ENCODE measurements at places on chromosomes 6 and 20.

DNA sequence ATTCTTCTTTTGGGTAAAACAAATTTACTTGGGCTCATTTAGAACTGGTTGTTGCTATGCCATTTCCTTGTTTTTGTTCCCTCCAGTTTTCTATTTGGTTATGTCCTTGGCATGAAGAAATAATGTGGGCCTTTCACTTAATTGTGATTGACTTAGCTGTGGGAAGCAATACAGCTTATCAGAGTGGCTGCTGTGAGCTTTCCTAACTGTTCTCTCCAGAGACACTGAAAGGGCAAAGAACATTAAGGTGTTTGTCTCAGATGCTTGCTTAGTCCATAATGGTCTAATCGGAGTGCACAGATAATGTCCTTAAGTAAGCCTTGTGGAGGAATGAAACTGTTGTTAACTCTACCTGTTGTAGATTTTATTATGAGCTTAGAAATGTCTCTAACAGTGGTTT is 56.6 kb downstream of the SH3BGRL2 start:
- no peak for DNase-seq

DNA sequence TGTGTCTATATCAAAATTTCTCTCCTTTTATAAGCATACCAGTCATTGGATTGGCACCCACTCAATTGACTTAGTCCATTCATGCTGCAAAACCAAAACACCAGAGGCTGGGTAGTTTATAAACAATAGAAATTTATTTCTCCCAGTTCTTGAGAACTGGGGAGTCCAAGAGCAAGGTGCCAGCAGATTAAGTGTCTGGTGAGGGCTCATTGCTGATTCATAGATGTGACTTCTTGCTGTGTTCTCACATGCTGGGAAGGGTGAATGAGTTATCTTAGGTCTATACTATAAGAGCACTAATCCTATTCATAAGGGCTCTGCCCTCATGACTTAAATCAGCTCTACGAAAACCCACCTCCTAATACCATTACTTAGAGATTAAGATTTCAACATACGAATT is 501.4 kb downstream of the EPM2A start:
- no peak for DNase-seq

- DNase-seq: no peak
Measured at GRCh38 chr6:165647041-165647440, 16.0 kb downstream of the PDE10A start.

DNA sequence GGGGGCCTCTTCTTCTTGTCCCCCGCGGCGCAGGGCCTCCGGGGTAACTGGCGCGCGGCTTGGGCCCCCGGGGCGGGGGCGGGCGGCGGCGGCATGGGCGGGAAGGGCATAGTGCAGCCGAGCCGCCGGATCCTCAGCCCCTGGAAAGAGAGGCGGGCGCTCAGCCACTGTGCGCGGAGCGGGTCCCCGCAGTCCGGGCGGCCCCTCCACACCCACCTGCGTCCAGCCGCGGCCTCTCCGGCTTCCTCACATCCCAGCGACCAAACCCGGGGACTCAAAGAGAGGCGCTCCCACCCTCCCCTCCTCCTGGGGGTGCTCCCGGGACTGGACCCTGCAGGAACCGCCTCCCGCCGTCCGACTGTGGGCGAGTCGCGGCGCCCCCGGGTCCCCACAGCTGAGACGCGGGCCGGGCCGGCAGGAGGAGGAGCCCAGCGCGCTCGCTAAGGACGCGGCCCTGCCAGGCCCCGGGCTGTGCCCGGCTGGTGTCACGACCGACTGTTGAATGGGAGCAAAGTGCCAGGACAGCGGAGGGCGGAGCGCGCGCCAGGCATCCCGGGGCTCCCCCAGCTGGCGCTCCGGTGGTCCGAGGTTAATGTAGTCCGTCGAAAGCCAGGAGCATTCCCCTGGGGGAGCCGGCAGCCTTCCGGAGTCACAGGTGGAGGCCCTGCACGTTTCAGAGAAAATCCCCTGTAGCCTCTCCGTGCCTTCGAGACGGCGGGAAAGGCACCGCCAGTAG is at the start of gene PRR18:
Gene PRR18, minus strand, starts transcription at position 360 of the 736 bp plus-strand sequence. Its CDS starts 250 bp downstream, at position 110.
- DNase-seq: no peak

DNA sequence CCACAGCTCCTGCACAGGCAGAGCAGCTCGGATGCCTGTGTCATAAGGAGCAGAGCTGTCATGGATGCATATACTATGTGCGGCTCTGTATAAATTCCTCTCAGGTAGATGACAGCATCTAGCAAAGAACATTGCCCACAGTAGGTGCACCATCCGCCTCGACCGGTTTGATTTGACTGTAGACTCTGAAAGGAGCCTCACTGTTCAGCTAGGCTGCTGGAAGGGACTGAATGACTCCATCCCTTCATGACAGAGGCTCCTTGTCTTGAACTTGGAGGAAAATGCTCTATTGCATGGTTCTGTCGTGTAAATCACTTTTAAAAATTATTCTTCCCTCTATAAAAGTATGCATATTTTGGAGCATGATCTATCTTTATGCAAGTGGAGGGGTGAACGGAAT is 128.8 kb upstream of the QKI start:
- DNase-seq: no peak

- DNase-seq: no peak
Measured at GRCh38 chr6:127341471-127342202, 1.8 kb downstream of the ECHDC1 start.

DNA sequence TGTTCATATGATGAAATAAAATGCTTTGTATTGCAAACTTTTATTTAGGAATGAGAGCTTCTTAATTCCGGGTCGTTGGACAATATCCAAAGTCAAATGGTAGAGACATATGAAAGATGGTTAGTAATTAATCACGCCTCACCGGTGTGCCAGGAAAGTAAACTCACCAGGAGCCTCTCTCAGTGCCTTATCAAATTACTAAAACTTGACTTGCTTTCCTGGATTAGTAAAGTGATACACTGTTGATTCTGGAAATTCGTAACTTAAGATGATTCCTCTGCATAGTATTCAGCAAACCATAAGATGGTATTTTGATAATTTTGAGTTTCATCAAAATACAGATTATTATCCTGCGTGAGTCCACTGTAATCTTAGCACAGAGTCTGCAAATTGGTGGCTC is 115.2 kb downstream of the PAX1 start:
- no peak for DNase-seq

DNA sequence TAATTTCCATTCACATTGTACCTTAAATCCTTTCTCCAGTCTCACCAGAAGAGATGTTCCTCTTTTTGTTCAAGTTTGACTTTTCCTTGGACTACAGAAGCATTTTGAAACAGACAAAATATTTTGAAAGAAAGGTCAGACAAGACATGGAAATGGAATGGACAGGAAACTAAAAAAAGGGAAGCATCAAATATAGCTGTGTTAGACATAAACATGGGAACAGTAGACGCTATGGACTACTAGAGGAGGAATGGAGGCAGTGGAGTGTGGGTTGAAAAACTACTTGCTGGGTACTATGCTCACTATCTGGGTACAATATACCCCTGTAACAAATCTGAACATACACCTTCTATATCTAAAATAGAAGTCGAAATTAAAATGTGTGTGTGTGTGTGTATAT is 4.1 kb upstream of the FAM135A start:
- DNase-seq: no peak

- no peak for DNase-seq
Measured at GRCh38 chr6:56220078-56220477, 27.3 kb downstream of the COL21A1 start.

DNA sequence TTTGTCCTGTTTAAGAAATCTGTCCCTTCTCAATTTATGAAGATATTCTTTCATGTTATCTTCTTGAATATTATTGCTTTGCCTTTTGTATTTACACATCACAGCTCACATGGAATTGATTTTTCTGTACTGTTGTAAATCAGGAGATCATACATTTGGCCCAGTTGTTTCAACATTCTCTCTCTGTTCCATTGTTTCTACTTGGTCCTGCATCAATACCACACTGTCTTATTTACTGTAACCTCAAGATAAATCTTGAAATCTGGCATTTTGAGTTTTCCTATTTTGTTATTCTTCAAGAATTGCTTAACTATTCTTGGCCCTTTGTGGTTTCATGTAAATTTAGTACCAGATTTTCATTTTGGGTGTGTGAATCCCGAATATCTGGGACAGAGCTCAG is 121.7 kb upstream of the CCN2 start:
- no peak for DNase-seq

- no peak for DNase-seq
Measured at GRCh38 chr6:71383476-71383875, 94.9 kb downstream of the OGFRL1 start.

DNA sequence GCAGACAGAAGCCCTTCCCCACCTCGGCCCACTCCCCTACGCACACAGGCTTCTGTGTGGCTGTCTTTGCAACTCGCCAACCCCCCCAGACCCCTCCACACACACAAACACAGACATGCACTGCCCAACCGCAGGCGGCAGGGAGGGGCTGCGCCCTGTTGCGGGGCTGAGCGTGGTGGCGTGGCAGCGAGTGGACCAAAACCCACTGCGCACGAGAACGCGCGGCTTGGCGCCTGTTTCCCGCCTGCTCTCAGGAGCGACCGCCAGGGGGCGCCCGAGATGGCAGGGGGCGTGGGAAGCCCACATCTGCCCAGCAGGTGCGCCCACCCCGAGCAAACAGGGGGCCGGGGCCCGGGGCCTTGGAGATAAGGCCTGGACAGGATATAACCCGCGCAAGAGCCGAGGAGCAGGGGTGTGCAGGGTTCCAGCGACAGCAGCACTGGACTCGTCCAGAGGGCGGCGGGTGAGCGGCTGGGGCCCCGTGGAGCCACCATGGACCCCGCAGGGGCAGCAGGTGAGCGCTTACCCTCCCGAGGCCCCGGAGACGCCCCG is at the start of gene RBPJL:
Gene RBPJL, plus strand, starts transcription at position 410 of the 552 bp plus-strand sequence. Its CDS starts 83 bp downstream, at position 493.
- DNase-seq: no peak

DNA sequence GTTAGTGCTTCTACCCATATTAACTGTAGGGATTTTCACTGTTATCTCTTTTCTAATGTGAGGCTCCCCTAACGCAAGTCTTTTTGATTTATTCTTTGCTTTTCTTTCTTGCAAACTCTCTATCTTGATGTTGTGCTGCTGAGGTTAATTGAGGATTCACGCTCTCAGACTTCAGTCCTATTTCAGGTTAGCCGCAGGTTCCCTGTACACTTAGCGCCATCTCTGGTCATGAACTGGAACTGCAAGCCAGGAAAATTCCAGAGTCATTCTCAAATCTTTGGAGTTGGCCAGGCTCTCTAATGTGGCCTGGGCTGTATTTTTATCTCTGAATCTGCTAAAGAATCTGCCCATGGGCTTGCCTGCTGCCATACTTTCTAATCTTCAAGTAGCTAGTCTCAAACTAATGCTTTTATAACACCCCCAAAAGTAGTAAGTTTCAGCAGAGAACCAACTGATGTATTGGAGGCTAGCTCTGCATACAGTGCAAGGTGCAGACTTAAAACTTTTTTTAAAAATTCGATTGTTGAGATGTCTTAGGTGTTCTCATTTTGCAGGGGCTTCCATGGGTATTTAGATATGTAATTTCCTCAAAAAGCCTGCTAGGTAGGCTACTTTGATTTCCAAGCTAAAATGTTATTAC is 91.1 kb upstream of the OPRM1 start:
- no peak for DNase-seq

DNA sequence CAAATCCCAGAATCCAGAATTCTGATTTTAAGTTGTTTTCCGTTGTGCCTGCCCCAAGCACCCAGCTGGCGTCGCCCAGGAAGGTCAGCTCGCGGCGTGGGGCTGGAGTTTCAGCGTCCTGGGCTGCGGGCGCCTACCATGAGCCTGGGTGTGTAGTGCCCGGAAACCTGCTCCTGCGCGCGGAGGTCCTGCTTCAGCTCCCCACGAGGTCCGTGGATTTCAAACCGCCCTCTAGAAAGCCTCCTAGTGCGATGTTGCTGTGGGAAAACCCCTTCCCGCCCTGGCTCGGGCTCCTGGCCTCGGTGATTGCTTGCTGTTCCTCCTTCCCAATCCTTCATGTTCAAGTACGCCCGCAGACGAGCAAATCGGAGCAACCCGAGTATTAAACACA is 51.3 kb upstream of the NRN1 start:
- no peak for DNase-seq

DNA sequence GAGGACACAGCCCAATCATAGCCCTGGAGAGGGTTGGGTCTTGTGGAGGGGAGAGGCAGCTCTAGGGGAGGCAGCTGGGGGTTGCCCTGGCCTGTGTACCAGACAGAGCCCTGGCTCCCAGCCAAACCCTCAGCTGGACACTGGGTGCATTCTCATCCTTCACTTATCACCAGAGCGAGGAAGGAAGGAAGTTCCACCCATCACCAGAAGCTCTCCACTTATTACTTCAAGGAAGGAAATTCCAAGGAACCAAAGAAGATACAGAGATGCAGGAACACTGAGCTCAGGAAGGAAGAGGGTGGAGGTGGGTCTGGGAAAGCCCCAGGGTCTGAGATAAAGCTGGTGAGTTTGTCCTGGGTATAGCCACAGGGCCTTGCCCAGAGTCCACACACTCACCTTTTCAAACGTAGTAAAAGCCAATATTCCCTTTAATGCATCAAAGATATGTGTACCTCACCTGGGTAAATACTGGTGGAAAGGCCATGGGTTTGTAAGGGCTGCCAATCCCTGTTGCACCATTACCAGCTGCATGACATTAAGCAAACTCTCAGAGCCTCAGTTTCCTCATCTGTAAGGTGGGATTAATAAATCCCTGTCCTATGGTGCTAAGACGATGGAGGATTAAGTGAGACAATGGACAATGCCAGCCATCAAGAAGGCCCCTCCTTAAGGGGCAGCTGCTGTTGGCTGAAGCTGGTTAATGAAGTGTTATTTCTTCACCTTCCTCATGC is 109.7 kb upstream of the NAA20 start:
- DNase-seq: no peak

All from fibroblast of skin of left quadriceps (primary cell).